Fibroblast of pulmonary artery (primary cell): ENCODE measurements at places on chromosomes 13 and 19.

DNA sequence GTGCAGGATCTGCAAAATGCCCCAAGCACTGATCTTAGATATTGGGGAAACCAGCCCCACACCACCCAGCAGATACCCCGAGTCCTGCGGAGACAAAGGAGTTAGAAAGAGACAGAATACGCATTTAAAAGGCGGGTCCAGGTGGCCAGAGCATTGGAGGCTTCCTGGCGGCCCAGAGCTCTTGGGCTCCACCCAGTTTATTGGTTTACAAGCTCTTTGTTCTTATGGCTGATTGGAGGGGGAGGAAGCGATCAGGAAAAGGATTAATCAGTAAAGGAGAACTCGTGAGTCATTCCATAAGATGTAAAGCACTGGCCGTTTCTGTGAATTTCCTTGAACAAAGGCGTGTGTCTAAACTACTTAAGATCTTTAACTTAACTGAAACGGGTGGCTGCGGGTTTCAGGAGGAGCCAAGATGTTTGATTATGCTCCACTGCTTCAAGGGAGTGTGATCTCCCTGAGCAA lies 926 bp downstream of the ZNF587 start:
- DNase-seq: peak; percentile 45

DNA sequence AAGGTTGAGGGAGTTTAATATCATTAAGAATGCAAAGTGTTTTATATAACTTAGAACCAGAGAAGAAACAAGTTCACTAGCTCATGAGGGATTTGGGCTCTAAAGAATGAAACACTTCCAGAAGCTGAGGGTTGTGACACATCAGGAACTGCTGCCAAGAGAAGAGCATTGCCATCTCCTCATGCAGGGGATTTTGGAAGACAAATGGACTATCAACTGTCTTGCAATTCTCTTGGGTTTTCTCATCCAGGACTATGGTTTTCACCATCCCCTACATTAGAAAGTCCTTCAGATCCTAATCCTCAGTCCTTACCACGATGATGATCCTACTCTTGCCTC lies 59.7 kb upstream of the KL start:
- DNase-seq: no peak

DNA sequence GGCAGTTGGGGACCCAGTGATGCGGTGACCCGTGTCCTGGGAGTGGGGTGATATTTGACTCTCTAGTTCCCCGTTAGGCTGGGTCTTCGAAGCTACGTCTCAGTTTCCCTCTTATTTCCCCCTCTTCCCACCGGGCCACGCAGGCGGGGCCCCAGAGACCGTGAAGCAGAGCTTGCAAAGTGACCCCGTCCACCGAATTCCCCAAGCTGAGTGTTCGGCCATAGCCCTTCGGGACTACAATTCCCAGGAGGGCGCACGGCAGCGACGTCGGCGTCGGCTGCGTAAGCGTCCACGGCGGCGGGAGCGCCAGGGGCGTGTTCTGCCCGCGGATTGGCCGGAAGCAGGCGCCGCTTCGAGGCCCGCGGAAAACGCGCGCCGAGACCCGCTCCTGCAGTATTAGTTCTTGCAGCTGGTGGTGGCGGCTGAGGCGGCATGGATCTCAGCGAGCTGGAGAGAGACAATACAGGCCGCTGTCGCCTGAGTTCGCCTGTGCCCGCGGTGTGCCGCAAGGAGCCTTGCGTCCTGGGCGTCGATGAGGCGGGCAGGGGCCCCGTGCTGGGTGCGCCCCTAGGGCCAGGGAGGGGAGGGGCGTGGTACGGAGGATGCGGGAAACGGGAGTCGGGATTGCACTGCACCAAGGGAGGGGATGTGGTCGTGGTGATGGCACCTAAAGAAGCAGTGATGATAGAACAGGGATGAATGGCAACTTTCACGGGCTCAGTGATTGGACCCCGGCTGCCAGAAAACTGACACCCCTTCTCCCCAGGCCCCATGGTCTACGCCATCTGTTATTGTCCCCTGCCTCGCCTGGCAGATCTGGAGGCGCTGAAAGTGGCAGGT lies at the start of gene RNASEH2A:
Gene RNASEH2A, plus strand, starts transcription at position 343 of the 840 bp plus-strand sequence. Its CDS starts 90 bp downstream, at position 433.
- peak; percentile 93 for DNase-seq

DNA sequence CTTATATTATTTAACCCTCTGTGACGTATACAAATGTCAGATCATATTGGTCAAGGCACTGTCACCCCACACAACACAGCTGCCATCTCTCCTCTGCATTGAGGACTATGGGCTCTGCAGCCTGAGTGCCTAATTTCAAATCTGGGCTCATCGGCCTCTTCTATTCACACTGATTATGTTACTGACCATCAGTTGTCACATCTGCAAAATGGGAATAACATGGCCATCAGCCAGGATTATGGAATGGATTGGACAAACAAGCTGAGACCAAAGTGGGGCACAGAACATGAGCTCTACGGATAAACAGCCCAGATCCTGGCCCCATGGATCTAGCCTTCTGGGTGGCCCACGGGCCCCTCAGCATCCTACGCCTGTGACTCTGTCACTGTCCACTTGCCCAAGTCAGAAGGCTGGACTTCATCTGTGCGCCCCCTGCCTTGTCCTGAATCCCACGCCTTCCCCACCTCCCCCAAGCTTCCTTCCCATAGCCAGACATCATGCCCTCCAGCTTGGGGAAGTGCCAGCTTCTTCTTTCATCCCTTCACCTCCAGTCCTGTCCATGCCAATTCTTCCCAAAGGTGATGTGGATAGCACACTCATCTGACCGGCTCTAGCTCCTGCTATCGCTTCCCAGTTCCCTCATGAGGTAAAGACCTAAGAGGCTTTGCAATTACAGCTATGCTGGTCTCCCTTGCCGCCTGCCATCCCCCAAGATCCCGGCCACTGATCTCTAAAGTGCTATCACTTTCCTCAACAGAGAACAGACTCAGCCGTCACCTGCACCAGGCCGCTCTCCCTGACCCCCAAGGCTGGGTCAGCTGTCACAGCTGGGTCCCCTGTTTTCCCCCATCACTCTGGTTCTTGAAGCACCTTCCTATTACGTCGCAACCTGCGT lies 872 bp downstream of the FARSA start:
- no peak for DNase-seq

DNA sequence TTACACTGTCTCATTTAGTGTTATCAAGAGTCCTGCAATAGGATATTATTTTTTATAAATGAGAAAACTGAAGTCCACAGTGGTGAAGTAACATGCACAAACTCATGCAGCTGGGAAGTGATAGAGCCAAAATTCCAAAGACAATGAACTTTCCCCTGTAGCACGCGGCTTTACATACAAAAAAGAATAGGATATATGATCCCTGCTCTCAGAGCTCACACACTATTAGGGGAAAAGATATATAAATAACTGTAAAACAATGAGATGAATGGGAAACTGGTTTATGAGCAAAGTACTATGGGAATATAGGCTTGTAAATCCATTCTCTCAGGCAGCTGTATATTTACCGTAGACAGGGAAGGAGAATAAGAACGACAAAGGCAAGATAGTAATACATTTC lies 39.7 kb downstream of the THSD1 start:
- no peak for DNase-seq

GRCh38 chr19:5466072-5466471 lies 10.9 kb downstream of the ZNRF4 start:
- DNase-seq: no peak

GRCh38 chr13:97403893-97404750 lies 29.8 kb upstream of the RAP2A start:
- no peak for DNase-seq

- DNase-seq: no peak
These were observed 105.7 kb upstream of the OBI1 start for GRCh38 chr13:78764665-78765064.

- DNase-seq: no peak
These were observed 462.7 kb upstream of the ZNF507 start for GRCh38 chr19:31882709-31883108.

DNA sequence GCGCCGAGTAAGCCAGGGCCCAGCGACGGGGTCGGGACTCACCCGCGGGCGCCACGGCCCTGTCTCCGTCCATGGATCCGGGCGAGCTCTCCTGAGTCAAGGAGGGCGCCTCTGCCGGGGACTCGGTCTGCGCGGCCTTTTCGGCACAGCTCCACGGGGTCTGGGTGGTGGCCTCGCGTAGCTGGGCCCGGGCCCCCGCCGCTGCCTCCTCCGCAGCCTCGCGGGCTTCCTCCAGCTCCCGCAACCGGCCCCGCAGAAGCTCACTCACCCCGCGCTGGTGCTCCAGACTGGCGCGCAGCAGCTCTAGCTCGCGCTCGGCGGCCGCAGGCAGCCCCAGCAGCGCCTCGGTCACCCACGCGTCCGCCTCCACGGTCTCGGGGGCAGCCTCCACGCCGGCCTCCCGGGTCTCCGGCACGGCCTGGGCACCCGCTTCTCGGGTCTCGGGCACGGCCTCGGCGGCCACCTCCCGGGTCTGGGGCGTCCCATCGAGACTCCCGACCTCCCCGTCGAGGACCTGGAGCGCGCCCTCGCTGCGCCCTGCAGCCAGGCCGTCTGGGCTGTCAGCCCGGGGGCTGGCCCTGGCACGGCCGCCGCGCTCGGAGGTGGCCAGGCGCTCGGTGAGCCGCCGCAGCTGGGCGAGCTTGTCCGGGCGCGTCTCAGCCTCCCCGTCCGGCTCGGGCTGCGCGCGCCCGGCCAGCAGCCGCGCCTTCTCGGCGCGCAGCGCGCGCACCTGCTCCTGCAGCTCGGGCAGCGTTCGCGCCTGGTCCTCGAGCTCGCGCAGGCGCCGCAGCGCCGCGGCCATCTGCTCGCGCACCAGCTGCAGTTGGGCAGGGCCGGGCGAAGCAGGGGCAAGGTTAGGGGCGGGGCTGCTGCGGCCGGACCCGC lies 8.4 kb downstream of the KANK3 start:
- DNase-seq: peak; percentile 72

DNA sequence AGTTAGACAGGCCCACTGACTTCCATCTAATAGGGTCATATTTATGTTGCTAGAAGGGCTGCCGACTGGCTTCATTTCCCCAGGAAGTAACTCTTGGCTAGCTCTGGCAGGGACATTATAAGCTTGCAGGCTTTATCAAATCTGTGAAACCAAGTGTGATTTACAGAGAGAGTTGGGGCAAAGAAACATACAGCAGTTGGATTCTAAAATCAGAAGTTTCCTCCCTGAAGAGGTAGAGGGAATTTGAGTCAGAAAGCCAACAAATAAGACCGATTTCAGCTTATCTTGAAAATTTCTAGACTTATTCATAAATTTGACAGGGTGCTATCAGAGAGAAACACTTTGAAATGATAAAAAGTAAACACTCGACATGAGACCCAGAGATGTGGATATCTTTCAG lies 407.8 kb downstream of the OLFM4 start:
- no peak for DNase-seq

DNA sequence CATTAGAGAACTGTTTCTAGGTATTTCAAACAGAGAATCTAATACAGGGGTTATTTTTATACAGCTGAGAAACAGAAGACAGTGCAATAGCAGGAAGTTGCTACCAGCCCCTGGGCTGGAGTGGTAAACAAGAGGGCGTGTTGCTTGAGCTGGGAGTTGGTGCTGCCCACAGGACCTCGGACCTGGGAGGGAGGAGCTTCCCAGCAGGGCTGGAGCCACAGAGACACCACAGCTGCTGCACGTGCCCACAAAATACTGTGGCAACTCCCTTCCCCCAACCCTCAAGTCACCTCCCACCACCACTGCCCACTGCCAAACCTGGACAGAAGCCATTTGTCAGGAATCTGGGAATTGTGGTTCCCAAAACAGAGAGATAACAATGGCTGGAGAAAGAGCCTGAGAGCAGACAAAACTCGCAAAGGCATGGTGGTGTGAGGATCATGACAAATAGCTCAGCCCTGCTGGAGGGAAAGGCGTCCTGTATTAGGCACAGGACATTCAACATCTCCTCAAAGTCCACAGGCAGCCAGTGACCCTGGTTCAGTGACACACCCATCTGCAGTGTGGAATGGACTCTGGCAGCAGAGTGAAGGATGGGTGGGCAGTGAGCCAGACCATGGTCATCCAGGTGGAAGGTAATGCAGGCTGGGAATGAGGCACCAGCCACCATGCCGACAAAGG lies 57.2 kb downstream of the SPATA13 start:
- DNase-seq: peak; percentile 39

GRCh38 chr19:47381653-47382279 lies 32.7 kb downstream of the DHX34 start:
- no peak for DNase-seq

GRCh38 chr13:47463726-47464125 lies 537.3 kb downstream of the SUCLA2 start:
- peak; percentile 49 for DNase-seq

DNA sequence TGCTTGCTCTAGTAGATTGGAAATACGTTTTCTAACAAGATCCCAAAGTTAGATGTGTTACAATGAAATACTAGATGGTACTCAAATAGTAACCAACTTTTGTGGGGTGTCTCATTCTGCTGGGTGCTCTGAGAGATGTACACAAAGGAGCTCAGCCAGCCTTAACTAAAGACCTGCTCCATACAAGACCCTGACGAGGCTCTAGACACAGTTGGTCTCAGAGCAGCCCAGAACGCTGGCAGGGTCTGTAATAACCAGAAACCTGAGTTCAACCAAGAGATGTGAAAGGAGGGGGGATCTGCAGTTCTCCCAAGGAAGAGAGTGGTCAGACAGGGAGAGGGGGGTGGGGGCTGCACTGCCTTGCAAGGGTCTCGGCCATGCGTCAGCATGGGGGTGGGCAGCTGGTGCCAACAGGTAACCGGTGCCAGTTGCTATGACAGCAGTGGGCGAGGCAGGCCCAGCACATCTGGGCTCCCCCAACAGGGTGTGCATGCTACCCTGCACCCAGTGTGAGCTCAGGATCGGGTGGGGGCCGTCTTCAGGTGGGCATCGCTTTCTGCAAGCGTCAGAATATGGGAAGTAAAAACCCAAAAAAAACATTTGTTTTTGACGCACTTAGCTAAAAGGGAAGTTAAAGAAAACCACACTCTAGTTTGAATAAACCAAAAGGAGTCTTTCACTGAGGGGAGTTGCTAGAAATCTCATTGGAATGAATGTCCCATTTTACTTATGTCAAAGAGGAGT lies 68.0 kb upstream of the GPR183 start:
- no peak for DNase-seq

DNA sequence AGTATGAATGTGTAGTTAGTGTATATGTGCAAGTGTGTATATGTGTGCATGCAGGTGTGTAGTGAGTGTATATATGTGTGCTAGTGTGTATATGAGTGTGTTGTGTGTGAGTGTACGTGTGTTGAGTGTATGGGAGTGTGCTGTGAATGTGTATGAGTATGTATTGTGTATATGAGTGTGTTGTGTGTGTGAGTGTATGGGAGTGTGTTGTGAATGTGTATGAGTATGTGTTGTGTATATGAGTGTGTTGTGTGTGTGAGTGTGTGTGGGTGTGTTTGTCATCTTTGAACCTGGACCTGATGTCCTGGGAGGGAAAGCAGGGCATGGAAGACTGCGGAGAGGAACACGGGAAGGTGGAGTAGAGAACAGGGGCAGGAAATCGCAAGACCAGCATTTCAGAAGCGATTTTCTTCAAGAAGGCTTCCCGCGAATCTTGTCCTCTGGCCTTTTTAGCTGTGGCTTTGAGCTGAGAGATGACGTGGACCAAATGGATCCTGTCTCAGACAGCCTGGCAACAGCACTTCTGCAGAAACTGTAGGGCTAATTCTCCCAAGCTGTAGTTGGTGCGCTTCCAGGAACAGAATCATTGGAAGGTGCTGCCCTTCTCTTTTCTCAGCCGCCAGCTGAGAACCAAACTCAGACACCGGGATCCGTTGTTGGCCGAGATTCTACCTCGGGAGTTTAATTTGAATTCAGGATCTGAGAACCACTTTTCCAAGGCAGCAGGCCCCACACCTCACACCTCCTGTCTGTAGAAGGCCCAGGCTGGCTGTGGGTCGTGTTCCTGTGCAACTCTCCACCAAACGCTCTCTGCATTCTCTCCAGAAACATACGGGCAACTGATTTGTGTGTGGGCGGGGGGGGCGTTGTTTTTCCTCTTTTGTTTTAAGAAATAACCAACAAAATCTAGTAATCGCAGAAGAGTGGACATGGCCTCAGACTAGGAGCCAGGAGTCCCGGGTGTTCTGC lies 94.7 kb upstream of the RAP2A start:
- DNase-seq: peak; percentile 93

GRCh38 chr19:16015805-16016173 lies 60.5 kb upstream of the TPM4 start:
- DNase-seq: no peak
